Effector memory CD4-positive, alpha-beta T cell (primary cell): ENCODE measurements at places on chromosomes 4 and X.

- no peak for DNase-seq
Observed at GRCh38 chrX:27555514-27555913, 34.6 kb upstream of the DCAF8L2 start.

DNA sequence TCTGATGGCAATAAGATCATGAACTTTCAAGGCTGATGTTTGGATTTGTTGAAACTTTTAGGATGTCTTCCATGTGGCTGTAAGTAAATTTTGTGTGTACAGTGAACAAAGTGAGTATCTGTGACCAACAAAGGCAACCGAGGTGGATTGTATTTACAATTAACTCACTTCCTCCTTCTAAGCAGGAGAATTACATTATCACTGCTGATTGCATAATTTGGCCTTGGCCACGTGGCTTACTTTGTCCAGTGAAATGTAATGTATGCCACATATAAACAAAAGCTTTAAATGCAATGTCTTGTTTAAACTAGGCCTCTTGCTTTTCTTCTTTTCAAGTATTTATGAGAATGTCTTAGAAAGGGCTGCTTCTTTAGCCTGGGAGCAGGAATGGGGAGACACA lies 66.3 kb upstream of the MAD2L1 start:
- DNase-seq: no peak

DNA sequence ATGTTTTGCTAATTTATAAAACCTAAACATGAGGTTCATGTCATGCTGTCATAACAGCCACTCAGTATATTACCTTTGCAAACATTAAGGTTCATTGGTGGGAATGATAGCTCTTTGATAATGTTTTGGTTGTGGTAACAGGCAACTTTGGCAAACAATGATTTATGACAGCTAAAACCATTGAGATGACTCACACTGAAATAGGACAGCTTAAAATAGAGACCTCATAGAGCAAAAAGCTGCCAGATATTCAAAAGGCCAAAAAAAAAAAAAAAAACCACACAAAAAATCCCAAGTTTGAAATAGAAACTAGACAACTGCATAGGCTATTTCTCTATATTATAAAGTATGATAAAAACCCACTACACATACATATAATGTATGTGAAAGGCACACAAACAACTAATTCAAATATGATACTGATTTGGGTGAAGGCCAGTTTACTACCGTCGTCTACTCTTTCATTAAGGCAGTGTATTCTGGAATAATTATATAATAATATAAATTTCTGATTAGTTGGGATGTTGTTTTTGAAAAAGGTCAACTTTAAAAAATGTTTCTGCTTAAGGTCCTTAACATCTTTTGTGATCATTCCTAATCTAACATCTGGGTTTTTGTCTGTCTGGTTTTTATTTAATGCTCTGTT lies 646.0 kb upstream of the PITX2 start:
- no peak for DNase-seq

DNA sequence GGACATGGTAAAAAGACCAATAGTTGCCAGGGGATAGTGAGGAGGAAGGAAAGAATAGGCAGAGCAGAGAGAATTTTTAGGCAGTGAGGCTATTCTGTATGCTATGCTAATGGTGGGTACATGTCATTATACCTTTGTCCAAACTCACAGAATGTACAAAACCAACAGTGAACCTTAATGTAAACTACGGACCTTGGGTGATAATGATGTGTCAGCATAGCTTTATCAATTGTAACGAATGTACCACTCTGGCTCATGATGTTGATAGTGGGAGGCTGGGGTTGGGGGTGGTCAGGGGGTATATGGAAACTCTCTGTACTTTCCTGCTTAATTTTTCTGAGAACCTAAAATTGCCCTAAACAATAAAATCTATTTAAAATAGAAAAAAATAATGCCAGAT lies 37.7 kb upstream of the ACSL4 start:
- no peak for DNase-seq

- DNase-seq: no peak
Observed at GRCh38 chr4:183241721-183242151, 78.3 kb downstream of the CLDN22 start.

DNA sequence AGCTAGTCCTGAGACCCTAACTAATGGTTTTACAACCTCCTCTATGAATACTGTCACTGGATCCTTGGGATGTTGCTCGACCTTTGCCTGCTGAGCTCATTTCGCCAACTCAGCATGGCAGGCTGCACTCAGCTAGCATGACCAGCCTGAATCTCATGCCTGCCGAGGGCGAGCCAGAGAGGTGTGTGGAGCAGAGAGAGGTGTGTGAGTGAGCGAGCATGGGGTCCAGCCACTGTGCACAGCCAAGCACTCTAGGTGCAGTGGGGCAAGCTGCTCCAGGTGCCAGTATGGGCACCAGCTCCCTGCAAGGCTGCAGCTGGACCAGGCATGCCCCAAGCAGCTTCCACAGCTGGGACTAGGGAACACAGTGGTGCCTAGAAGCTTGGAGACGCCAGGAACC lies 410.9 kb downstream of the PCDH10 start:
- DNase-seq: no peak

DNA sequence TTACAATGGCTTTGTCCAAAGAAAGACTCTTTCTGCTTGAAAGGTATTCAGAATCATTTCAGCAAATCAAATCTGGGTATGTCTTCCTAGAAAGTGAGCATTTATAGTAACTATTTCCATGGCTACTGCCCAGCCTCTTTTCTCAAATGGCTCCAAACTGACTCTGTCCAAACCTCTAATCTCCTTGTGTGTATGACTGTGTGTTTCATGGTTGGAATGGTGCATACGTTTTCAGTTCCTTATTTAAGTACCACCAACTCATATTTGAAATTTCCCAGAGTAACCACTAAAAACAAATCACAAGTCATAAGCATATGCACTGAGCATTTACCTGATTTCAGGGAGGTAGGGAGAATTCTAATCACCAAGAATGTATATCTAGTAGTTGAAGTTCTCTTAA lies 106.0 kb downstream of the TMEM144 start:
- no peak for DNase-seq

DNA sequence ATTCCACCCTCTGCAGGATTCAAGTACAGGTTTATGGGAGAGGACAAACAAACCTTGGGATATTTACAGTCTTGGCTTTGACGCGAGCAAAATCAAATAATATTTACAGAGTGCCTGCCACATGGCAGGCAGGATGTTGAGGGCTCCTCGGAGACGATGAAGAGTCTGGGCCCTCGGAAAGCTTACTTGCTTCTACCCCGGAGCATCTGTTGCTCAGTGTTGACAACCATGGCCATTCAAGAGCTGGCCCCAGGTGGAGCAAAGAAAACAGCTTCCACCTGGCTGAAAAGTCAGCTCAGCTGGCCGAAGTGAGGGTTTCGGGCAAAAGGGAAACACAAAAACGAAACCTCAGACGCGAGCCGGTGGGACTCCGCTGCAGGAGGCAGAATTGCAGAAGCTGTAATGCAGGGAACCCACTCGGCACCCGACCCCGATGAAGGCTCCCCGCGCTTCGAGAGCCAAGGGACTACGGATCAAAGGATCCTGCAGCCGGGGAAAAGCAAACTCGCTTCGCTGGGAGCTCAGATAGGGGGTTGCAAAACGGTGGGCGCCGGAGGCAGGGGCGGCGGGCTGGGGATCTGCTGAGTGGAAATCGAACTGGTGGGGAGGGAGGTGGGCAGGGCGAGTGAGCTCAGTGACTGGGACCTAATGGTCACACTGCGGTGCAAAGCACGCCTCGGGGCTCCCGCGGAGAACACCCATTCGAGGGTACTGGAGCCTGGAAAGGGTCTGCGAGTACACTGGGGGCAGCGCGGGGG lies 805 bp downstream of the ATP8A1 start:
- peak; percentile 4 for DNase-seq

- DNase-seq: no peak
Observed at GRCh38 chr4:42293967-42294813, 103.1 kb upstream of the SHISA3 start.

GRCh38 chr4:144564358-144564757 lies 81.6 kb upstream of the HHIP start:
- no peak for DNase-seq

- no peak for DNase-seq
Observed at GRCh38 chr4:99208719-99209075, 10.3 kb downstream of the ADH6 start.

- DNase-seq: no peak
Observed at GRCh38 chrX:115047181-115047580, 29.8 kb upstream of the IL13RA2 start.

DNA sequence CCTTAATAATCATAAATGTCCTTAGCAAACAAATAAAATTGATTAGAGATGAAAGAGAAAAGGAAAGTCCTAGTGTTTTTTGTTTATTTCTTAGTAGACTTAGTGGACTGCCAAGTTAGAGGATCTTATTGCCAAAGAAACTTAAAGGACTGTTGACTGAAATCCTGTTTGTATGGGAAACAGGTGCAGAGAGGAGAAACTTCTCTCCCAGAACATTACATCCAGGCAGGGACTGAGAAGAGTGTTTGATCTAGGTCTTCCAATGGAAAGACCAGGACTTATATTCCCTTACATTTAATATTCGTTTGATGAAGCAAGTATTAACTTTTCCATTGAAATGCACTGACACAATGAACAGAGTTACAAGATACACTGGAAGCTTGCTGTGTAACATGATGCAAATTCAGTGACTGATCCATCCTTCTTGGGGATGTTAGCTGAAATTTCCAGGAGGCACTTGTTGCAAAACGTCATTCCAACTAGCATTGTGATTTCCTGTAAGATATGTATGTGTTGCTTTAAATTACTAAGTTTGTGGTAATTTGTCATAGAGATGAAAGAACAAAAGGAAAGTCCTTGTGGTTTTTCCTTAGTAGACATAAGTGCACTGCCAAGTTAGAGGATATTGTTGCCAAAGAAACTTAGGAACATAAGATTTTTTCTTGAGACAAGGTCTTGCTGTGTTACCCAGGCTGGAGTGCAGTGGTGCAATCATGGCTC lies 505.6 kb downstream of the STIM2 start:
- no peak for DNase-seq

- DNase-seq: no peak
Observed at GRCh38 chrX:143571521-143571920, 54.2 kb upstream of the SPANXN3 start.

GRCh38 chr4:26130841-26131432 lies 189.9 kb upstream of the RBPJ start:
- DNase-seq: peak; percentile 36

DNA sequence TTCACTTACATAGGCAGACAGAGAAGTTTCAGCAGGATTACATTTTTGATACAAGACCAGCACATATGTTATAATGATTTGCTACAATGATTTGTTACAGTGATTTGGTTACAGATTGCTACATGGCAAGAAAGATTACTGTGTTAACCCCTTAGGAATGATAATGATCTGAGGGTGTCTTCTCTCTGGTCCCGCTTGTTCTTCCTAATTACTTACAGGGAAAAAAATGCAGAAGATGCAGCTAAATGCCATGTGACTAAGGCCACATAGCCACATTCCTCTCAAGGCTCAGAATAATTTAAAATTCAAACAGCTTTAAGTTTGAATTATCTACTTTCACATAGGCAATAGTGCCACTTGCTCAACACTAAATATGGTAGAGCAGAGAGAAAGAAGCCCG lies 9.7 kb upstream of the LAP3 start:
- no peak for DNase-seq

DNA sequence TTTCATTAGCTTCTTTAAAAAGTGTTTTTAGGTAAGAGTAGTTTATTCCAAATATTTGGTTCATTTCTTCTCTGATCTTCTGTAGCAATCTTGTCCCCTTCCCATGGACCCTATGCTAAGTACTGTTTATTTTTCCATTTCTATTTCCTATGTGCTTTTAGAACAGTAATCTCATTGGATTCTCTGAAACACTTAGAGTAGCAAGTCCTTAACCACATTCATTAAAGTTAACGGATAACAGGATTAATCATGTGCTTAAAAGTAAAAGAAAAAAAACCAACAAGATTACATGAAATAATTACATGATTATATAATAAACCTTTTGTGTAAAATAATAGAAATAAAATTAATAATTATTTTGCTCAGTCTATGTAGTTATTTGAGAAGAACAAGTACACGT lies 929.7 kb downstream of the C4orf33 start:
- no peak for DNase-seq

- no peak for DNase-seq
Observed at GRCh38 chr4:5341526-5341925, 290.2 kb downstream of the STK32B start.

- no peak for DNase-seq
Observed at GRCh38 chr4:66187175-66187720, 517.0 kb upstream of the EPHA5 start.

GRCh38 chr4:10690185-10690907 lies 5.8 kb upstream of the CLNK start:
- DNase-seq: no peak

DNA sequence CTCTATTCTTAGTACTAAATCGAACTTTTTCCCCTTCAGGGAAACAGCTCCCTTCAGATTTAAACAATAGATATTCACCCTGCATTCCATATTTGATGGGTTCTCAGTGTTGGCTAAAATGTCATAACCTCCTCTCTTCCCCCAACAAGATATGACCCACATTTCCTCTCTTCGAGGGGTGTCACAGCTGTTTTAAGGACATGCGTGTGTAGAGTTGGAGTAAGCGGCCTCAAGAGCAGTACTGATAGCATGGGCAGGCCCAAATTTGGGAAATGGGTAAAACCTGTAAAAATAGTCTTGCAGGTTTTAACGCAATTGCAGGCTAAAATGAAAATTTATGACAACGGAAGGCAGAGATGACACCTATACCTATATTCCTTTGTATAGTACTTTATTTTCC lies 28.7 kb downstream of the SAT1 start:
- no peak for DNase-seq

DNA sequence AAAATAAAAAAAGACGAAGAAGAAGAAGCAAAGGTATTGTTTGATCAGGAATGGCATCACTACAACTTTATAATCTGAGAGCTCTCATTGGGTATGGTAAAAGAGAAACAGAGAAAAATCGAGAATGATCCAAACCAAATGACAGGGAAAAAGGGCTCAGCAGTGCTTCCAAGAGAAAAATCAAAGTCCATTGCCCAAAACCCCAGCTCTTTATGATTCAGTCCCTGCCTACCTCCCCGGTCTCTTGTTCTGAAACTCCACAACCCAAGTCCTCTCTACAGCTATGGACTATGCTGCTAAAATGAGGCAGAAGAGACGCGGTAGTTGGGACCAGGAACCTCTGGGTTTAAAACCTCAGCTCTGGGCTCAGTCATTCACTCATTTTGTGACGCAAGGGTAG lies 341.1 kb upstream of the PPARGC1A start:
- no peak for DNase-seq

DNA sequence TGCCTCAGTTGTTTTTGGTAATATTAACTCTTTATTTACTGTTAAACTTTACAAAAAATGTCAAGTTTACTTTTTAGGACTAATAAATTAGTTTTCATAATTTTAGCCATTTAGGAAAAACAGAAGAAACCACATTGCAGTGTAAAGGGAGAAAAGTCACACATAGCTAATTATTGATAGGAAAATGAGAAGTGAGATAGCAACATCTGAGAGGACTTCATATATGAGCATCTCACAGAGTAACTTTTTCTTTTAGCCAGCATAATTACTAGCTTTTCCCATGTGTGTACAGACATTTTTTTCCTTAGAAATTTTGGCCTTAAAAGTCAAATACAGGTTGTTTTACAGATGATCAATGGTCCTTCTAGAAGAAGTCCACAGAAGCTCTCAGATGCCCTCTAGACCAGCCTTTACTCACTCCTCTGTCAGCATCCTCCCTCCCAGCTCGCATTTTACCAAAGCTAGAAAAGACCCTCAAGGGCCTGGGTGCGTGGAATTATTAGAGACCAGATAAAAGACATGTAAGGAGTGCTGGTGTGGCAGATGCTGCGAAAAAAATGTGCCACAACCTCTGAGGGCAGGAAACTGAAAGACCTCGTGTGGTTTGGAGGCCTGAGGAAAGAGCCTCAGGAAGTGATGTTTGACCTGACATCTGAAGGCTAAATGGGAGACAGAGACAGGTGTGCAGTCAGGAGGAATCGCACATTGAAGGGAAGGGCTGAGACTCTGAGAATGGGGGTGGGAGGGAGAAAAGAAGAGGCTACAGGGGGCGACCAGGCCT lies 156.9 kb downstream of the CBR4 start:
- no peak for DNase-seq
